ENCODE measurements at places on chromosomes 6 and 20.

DNA sequence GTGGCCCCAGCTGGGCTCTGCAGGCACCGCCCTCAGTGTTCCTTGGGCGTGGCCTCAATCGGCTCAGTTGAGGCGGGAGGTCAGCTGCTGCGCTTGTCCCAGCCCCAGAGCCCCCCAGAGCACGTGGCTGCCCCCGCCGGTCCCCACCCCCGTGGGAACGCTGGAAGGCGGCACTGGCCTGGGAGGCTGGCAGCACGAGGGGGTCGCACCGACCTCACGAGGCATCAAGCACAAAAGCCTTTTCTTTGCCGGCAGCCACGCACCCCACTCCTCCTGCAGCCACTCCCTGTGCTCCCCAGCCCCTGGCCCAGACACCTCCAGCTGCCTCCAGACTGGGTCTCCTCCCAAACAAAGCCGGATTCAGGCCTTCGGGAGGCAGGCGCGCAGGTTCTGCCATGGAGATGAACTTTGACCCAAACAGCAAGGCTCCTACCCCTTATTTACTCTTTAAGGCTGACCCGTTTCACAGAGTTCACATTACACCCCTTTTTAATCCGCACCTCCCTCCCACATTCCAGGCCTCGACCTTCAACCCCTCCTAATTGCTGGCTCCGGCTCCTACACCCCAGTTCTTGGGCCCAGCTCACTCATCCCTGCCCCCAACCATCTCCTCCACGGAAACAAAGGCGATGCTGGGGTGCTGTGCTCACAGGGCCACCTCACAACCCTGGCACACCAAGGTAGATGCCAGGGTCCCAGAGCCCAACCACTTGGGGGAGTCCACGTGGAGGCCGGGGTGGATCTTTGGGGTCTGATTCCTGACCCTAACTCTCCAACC is 111.7 kb downstream of the NOL4L start:
- DNase-seq: no peak

DNA sequence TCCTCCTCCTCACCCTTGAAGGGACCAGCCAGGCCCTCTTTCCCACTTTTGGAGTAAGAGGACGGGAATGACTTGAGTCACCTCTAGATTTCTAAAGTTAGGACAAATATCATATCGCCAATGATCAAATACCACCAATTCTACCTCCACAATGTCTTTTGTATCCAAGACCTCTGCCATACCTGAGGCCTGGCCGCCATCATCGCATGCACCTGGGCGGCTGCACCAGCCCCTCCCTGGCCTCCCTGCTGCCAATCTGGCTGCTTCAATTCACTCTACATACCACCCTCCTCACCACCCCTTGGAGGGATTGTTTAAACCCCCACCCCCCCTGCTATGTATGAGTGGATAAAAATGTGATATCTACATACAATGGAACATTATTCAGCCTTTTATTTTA is 75.0 kb upstream of the RALY start:
- DNase-seq: no peak

DNA sequence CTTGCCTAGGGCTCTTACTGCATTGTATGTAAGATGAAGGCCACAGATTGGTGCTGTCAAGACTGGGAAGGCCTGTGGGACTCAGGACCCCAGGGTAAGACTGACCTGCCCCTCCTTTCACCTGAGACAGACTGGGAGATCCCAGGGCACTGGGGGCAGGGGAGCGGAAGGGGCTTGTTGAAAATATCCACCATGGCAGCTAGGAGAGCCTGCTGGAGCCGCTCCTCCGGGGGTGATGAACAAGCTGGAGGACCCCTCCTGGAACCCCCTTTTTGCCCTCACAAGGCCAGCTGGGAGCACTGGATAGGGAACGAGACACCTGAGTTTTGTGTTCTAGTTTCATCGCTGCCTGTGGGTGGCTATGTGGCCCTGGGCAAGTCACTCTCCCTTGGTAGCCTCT is 9.2 kb upstream of the SDCBP2 start:
- no peak for DNase-seq

DNA sequence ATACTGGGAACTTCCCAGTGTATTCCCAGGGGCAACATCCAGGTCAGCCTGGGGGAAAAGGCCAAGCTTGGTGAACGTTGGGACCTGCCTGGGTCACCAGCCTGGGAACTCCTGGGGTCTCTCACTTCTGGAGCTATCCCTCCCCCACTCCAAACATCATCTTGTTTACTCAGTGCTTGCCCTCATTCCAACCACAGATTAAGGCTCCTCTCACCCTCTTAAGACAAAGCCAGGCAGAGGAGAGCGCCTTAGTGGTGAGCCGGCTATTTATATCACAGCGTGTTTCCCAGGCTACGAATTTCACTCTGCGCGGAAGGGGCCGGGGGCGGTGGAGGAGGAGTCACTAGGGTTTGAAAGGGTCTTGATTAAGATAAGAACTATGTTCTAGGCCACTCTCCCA is 12.1 kb downstream of the PRPH2 start:
- no peak for DNase-seq

DNA sequence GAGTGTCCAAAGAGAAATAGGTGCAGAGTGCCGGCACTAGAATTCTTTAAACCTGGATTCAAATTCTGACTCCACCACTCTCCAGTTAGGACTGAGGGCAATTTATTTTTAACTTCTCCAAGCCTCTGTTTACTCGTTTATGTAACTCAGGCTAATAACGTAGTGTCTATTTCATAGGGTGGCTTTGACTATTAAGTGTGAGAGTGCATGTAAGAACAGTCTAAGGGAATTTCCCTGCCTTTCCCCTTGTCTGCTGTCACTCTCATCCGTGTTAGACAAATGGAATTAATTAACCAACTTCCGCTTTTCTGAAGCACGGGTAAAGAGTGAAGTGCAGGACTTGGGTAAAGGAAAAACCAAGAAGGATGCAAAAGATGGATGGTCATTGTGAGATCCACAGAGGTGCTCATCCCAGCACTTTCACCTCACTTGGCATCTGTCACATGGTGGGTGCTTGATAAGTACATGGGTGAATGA is 4.1 kb upstream of the ZKSCAN8 start:
- peak; percentile 72 for DNase-seq

GRCh38 chr20:48898210-48898609 is 23.3 kb upstream of the ARFGEF2 start:
- no peak for DNase-seq
